Bronchial smooth muscle cell (primary cell): ENCODE measurements at places on chromosomes 4 and X. TPM values are rescaled to one million over a fixed set of nuclear protein-coding genes. Genes with fewer than 3 reads are reported as not detected.

CT45A10 gene
- total RNA-seq, result 0.32 TPM in 1 of 2 replicates, not detected in the other

CPLX1 gene
- not detected in 2 replicates for total RNA-seq

ABRAXAS1 gene
- total RNA-seq, result 21.3 and 24.7 TPM in 2 replicates

F9 gene
- total RNA-seq, result not detected in 2 replicates

TMEM192 gene
- total RNA-seq, result 1.1 and 2.7 TPM in 2 replicates

RNF128 gene
- 3.3 and 3.6 TPM in 2 replicates for total RNA-seq

EXOC1L gene
- total RNA-seq, result 0.09 TPM in 1 of 2 replicates, not detected in the other
